Left cardiac atrium (tissue), 4 donors: ENCODE measurements at places on chromosomes 3 and 15. TPM values are rescaled to one million over a fixed set of nuclear protein-coding genes. Genes with fewer than 3 reads are reported as not detected.
A peak's percentile ranks its signal among the peaks of the same experiment; 100 is the strongest.

GRCh38 chr3:58569287-58570001, 7.7 kb downstream of the FAM107A start:
- DNase-seq = no peak

DNA sequence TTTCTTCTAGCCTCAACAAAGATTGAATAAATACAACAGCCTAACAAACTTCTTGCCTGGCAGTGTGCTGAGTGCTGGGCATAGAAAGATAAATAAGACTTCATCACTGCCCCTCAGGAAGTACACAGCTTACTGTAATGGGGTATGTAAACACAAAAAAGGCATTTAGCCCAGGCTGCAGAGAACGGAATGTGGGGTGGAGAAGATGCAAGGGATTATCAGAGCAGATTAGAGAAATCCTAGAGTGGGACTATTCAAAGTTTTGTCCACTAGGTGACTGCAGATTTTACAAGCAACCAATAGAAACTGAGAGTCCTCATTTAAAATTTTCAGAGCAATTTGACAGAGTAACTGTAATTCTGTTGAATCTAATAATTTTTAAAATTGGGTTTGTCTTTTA, 35.4 kb upstream of the TSC22D2 start:
- no peak for DNase-seq

GRCh38 chr15:99507504-99508310, 58.1 kb upstream of the MEF2A start:
- DNase-seq = peak; percentile 76

The RETNLB gene
- not detected for total RNA-seq

DNA sequence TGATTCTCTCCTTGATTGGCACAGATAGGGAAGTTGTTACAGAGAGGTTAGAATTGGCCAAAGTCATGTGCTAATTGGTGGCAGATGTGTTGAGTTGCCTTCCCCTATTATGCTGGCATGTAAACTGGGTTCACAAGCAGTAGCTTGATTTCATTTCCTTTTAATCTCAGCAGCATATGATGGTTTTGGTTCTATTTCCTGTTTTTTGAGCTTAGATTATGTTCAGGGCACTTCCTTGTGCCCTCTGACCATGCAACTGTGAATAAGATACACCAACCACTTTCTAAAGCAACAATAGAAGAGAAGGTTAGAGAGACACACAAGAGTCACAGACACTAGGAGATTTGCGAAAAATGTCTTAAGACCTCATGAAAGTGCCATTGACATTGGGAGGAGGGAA, 16.5 kb downstream of the HPS3 start:
- no peak for DNase-seq

GRCh38 chr3:177201700-177202397, 4.6 kb upstream of the TBL1XR1 start:
- DNase-seq = no peak
